ENCODE measurements at places on chromosomes 13 and 19.

DNA sequence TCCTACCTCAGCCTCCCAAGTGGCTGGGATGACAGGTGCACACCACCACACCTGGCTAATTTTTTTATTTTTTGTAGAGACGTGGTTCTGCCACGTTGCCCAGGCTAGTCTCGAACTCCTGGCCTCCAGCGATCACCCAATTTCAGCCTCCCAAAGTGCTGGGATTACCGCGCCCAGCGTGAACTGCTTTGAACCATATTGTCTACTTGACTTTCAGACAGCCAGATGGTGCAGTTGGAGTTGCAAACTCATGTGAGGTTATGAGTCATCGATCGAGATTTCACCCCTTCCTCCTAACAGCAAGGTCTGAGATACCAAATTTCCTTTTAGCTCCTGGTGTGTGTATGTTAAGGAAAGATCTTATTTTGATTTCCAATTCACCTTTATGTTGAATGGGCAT is 2.7 kb downstream of the SLC27A1 start:
- no peak for DNase-seq

DNA sequence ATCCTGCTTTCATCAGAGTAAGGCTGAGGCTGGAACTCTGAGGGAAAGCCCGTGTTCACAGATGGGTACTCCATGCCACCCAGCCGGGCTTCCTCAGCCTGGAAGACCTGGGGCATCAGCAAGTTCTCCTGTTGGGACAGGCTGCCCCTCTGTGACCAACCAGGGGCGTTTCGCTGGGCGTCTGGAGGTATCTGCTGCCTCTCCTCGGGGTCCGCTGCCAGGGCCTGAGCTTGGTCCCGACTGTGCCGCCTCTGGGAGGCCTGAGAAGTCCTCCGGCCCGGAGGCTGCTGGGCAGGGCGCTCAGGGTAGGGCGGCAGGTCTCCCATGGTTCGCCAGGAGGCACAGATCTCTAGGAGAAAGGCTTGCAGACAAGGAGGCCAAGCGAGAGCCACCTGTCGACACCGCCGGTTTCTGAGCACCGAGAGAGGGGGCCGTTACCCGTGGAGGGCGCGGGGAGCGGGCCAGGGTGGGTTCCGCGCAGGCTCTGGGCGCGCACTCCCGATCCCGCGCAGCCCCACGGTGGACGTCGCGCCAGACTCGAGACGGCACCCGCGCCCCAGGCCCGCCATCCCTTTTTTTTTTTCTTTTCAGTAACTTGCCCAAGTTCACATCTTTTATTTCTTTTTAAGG is at the start of gene RSPH6A:
TSS of gene RSPH6A (minus strand) at position 458 of the 630 bp plus-strand sequence. CDS start at position 326, 132 bp downstream.
- DNase-seq, result no peak

- DNase-seq, result no peak
Observed at GRCh38 chr19:55319785-55320184, 5.4 kb downstream of the TMEM150B start.

DNA sequence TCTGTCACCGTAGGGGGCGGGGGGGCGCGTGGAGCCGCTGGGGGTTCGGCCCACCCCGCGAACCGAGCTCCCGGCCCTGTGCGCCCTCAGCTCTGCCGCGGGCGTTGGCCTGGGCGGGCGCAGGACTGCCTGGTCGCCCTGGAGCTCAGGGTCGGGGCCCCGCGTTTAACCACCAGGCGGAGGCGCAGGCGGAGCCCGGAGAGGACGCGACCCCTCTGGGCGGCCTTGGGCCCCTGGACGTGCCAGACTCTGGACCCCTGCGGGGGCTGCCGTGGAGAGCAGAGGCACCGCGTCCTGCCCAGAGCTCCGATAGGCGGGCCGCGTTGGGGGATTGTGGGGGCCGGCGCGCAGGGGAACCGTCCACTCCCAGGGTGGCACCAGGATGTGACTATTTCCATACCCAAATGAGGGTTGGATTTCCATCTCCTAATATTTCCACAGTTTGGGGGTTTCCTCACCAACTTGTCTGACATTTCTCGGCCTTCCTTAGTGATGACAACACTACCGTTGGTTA is 13.0 kb upstream of the USP29 start:
- no peak for DNase-seq

- no peak for DNase-seq
Observed at GRCh38 chr13:26976313-26976712, 195.3 kb downstream of the USP12 start.

DNA sequence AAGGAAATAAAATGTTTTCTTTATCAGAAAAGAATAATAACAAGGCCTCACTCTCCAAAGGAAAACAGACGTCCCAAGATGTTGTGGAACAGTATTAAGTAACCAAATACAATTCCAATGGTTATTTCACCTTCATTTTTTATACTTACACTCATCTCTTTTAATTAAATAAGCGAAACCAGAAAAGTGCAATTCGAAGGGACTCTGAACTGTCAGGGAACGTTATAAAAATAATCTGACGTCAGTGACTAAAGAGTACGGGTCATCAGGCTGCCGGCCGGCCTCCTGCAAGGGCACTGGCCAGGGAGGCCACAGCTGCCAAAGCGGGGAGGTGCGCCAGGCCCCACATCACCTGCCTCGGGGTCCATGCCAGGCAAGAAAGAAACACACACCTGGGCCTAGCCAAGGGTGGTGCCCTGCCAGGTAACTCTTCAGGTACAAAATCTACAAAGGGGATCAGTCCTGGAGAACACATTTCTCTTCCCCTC is 61.2 kb downstream of the CDADC1 start:
- no peak for DNase-seq

GRCh38 chr13:39787086-39787487 is 131.6 kb downstream of the COG6 start:
- DNase-seq, result no peak

DNA sequence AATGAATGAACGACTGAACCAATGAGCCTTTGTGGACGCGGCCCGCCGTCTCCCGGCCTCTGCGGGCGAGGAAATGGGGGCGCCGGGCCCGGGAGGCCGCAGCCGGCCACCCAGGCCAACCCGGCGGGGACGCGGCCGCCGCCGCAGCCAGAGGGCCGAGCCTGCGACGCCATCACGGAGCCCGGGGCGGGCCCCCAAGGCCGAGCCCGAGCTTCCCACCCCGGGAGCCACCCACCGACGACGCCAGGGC is 216 bp downstream of the SUGP2 start:
- no peak for DNase-seq

DNA sequence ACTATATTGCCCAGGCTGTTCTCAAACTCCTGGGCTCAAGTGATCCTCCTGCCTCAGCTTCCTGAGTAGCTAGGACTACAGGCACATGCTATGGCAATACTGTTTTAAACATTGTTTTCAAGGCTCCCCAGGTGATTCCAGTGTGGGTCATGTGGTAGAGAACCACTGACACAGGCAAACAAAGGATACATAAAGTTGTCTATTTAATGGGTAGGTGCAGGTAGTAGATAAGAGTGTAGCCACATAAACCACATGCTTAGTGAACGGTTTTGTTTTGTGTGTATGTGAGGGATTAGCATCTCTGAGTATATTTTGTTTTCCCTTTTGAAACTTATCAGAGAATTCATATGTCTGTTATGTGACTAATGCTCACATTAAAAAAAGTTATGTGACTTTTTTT is 36.7 kb downstream of the USPL1 start:
- DNase-seq, result no peak

- DNase-seq, result no peak
Observed at GRCh38 chr13:42577538-42577937, 3.6 kb downstream of the TNFSF11 start.

DNA sequence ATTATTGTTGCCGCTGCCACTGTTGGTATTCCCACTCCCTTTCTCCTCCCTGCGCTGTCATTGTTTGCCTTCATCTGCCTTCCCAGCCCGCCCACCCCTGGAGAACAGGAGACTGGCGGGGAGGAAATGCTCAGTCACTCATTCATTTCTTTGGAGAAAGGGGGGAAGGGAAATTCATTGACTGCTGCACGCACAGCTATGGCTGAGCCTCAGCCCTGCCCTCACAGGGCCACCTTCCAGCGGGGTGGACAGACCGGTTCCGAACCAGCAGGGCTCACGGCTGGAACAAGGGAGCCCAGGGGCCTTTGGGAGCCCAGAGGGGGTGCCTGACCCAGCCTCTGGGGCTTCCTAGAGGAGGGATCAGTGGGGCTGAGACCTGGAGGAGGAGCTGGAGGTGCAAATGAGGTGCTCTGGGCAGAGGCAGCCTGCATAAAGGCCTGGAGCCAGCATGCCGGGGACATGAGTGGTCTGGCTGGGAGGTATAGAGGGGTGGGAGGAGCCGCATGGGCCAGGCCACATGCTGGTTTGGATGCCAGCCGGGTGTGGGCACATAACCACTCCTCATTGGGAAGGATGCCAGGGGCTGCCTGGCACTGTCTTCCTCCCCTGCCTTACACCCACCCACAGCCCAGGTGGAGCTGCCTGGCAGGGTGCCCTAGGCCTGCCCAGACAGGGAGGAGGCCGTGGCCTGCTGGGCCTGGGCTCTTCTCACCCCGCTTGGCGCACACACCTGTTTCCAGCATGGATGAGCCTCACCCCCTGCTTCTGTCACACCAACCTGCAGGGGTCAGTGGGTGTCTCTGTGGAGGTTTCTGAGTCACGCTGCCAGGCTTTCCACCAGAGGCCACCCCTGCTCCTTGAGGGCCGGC is 26.8 kb downstream of the PPP5C start:
- DNase-seq, result peak; percentile 93

DNA sequence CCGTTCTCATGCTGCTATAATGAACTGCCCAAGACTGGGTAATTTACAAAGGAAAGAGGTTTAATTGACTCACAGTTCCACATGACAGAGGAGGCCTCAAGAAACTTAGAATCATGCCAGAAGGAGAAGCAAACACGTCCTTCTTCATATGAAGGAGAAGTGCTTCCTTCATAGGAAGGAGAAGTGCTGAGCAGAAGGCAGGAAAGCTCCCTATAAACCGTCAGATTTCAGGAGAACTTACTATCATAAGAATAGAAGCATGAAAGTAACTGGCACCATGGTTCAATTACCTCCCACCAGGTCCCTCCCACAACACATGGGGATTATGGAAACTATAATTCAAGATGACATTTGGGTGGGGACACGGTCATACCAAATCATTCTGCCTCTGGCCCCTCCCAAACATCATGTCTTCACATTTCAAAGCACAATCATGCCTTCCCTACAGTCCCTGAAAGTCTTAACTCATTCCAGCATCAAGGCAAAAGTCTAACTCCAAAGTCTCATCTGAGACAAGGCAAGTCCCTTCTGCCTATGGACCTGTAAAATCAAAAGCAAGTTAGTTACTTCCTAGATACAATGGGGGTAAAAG is 10.6 kb downstream of the ACOD1 start:
- no peak for DNase-seq

DNA sequence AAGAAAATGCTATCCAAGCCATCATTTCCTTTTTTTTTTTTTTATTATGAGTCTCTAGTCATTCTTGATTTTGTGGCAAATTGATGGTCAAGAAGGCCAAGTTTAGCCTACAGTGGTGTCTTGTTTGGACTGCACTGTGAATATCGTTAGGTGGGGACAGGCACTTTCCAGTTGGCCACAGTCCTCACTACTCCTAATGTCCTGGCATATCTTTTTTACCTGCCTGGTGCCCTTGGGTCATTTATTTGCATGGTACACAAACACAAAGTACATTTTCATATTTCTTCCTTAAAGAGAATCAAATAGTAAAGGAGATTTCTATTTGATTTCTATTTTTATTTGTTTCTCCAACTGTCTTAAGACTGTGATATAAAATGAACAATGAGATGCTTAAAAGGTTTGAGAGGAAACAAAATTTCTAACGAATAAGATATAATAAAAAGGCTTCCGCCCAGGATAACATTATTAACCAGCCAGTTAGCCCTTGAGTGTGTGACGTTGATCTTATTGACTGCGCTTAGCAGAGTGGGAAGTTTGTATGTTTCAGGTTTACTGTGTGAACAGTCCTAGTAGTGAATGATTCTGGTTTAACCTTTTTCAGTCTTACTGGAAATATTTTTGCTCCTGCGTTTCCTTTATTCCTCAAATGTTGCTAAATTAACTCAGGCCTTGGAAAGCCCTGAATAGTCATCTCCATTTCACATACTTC is 312.0 kb downstream of the ATP8A2 start:
- no peak for DNase-seq

GRCh38 chr13:35706721-35707120 is 230.2 kb upstream of the MAB21L1 start:
- no peak for DNase-seq

- DNase-seq, result no peak
Observed at GRCh38 chr19:47681388-47681787, 31.8 kb upstream of the EHD2 start.

GRCh38 chr13:40508127-40508526 is 158.3 kb downstream of the FOXO1 start:
- no peak for DNase-seq

DNA sequence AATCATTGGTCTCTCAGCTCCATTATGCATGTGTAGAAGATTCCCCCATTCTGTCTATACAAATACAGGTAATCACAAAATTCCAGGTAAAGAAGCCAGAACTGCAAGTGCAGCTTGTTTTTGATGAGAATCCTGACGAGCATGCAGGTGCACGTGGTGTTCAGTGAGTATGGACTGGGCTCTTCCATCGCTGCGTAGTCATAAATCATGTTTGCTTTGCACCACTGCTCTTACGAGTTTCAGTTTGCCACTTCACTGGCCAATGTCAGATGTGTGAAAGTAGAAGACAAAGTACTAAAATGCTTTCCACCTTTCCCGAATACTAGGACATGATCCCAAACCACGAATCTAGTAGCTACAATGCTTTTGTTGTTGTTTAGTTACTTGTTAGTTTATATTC is 390.7 kb downstream of the LIG4 start:
- no peak for DNase-seq

GRCh38 chr19:55352549-55353145 is 1.9 kb downstream of the COX6B2 start:
- no peak for DNase-seq

GRCh38 chr19:30227661-30228112 is 144.5 kb upstream of the ZNF536 start:
- DNase-seq, result peak; percentile 75

DNA sequence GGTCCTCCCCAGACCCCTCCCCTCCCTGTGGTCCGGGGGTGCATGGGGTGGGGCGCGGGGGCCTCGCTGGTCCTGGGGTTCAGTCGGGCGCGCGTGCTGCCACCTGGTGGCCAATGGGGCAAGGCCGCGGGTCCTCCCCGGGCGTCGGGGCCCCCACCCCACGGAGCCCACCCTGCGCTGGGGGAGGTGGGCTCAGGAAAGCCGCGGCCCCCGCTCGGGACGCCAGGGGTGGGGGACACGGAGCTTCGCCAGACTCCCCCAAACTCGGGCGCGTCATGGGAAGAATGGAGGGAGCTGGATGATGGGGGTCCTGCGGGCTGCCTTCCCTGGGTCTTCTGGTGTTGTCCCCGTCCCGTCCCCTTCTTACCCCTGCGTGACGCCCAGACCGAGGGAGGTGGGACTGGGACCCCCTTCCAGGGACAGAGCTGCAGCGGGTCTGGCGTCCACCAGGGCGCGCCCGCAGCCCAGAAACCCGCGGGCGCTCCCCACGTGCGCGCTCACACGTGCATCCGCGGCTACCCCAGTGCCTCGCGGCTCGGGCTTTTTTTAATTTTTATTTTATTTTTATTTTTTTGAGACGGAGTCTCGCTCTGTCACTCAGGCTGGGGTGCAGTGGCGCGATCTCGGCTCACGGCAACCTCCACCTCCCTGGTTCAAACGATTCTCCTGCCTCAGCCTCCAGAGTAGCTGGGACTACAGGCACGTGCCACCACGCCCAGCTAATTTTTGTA is 19.8 kb upstream of the TCF3 start:
- peak; percentile 61 for DNase-seq

GRCh38 chr13:111967572-111968201 is 99.3 kb upstream of the SOX1 start:
- no peak for DNase-seq

- DNase-seq, result no peak
Observed at GRCh38 chr19:55443824-55444480, 852 bp upstream of the SHISA7 start.

- no peak for DNase-seq
Observed at GRCh38 chr13:98706446-98707110, 45.9 kb downstream of the SLC15A1 start.

All from mucosa of descending colon (tissue), 3 donors.